Hepatocyte (in vitro differentiated cells): ENCODE measurements at places on chromosomes 6 and 20.

DNA sequence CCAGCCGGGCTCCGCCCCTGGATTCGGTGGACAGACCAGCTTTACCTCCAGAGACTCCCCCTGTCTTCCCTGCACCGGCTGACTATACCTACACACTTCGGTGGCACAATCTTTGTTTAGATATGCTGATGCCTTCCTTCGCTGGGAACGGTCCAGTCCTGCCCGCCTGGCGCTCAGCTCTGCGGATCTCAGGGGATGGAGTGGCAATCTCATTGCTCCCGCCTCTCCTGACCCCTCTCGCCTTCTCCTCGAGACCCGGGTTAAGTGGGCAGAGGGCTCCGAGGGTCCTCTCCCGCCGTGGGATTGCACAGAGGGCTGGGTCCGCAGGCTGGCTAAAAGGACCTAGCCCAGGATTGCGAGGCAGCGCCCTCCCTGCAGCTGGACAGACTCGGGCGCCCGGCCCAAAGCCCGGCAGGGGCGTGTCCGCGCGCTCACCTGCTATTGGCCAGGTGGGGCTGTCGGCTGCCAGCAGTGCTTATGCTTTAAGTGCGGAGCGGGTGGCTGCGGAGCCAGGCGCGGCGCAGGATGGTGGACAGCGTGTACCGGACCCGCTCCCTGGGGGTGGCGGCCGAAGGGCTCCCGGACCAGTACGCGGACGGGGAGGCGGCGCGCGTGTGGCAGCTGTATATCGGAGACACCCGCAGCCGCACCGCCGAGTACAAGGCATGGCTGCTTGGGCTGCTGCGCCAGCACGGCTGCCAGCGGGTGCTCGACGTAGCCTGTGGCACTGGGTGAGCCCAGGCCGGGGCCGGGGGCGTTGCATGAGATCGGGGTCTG lies at the start of gene GNMT:
TSS of gene GNMT (plus strand) at position 512 of the 777 bp plus-strand sequence. CDS start at position 526, 14 bp downstream.
- H3K27me3 ChIP-seq, result no peaks in the 10 kb centered on the region
- peaks cover 14% of the 10 kb centered on the region for H3K4me1 ChIP-seq
- DNase-seq, result peak; percentile 77
- no peak within 1 kb of the TSS for H3K27ac ChIP-seq

- H3K27ac ChIP-seq, result no peak overlapping the region
- no peaks in the 10 kb centered on the region for H3K27me3 ChIP-seq
- no peak for DNase-seq
- no peaks in the 10 kb centered on the region for H3K36me3 ChIP-seq
- H3K4me1 ChIP-seq, result peaks cover 3% of the 10 kb centered on the region
- H3K4me3 ChIP-seq, result no peak overlapping the region
These were observed 160.9 kb downstream of the ZMYND8 start for GRCh38 chr20:47195573-47195972.

DNA sequence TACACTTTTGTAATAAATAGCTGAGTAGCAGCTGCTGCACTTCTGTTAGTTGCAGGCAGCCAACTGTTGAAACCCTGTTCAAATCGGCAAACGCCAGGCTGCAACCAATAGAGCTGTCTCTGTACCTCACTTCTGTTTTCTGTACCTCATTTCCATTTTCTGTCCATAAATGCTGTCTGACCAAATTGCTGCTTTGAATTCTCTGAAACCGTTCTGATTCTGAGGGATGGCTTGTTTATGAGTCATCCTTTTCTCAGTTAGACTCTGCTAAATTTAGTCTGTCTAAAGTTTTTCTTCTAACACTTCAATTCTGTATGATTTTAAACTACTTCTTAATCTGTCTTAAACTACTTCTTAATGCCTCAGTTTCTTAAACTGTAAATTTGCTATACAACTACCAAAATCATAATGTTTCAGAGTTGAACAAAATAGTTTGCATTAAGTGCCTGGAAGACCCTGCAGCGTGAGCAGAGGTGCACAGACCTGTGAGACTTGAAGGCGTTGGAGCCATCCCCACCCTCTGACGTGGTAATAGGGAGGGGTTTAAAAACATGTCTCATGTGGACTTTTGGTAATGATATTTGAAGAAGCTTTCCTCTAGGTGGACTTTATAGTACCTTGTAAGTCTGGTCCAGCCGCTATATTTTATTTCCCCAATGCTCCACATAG lies 9.6 kb downstream of the BTNL2 start:
- peak overlapping the region; percentile 11 for H3K27ac ChIP-seq
- H3K4me1 ChIP-seq, result no peaks in the 10 kb centered on the region
- H3K4me3 ChIP-seq, result no peak overlapping the region

DNA sequence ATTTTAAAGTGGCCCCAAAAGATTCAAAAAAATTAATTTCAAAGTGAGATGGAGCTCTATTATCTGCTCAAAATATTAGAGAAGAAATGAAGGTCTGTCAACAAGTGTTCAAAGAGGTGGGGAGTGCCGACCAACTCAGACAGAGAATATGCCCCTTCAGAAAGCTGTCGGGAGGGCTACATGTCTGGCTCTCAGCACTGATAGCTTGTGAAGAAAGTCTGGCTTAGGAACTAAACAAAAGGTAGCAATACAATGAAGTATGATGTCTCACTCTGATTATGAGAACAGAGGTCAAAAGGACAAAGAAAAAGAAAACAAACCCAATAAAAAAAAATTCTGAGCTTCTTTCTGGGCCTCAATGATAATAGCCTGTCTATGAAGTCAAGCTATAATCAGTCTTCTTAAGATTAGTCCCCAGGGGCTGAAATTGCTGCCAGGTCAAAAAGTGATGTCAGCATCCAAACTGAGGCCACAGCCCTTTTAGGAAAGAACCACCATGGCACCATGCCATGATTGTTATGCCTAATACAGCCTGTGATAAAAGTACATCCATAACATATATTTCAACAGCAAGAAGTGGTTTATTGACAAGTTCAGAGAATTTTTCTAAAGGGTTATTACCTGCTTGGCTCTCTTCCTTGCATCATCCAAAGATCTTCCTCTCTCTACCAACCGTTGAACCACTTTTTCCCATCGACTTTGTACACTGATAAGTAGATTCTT lies 150.9 kb downstream of the DST start:
- no peaks in the 10 kb centered on the region for H3K27me3 ChIP-seq
- no peaks in the 10 kb centered on the region for H3K36me3 ChIP-seq
- H3K27ac ChIP-seq, result no peak overlapping the region
- DNase-seq, result no peak

DNA sequence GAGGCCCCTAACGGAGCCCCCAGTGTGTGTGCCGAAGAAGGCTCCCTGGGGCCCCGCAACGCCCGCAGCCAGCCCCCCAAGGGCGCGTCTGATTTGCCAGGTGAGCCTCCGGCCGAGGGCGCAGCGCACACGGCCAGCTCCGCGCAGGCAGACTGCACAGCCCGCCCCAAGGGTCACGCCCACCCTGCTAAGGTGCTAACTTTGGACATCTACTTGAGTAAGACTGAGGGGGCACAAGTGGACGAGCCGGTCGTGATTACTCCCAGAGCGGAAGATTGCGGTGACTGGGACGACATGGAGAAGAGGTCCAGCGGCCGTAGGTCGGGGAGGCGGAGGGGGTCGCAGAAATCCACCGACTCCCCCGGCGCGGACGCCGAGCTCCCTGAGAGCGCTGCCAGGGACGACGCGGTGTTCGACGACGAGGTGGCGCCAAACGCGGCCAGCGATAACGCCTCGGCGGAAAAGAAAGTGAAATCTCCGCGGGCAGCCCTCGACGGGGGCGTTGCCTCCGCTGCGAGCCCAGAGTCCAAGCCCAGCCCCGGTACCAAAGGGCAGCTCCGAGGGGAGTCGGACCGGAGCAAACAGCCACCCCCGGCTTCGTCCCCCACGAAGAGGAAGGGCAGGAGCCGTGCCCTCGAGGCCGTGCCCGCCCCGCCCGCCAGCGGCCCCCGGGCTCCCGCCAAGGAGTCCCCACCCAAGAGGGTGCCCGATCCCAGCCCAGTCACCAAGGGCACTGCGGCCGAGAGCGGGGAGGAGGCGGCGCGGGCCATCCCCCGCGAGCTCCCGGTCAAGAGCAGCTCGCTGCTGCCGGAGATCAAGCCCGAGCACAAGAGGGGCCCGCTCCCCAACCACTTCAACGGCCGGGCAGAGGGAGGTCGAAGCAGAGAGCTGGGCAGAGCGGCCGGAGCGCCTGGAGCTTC lies 117.0 kb downstream of the RTN4IP1 start:
- peak; percentile 82 for DNase-seq
- peak overlapping the region; percentile 67 for H3K27ac ChIP-seq
- peaks cover 53% of the 10 kb centered on the region for H3K27me3 ChIP-seq
- H3K4me1 ChIP-seq, result peaks cover 22% of the 10 kb centered on the region
- H3K36me3 ChIP-seq, result no peaks in the 10 kb centered on the region
- H3K4me3 ChIP-seq, result peak overlapping the region; percentile 73

- H3K27ac ChIP-seq, result no peak overlapping the region
- no peak for DNase-seq
These were observed 364.5 kb upstream of the CITED2 start for GRCh38 chr6:139738801-139739455.

DNA sequence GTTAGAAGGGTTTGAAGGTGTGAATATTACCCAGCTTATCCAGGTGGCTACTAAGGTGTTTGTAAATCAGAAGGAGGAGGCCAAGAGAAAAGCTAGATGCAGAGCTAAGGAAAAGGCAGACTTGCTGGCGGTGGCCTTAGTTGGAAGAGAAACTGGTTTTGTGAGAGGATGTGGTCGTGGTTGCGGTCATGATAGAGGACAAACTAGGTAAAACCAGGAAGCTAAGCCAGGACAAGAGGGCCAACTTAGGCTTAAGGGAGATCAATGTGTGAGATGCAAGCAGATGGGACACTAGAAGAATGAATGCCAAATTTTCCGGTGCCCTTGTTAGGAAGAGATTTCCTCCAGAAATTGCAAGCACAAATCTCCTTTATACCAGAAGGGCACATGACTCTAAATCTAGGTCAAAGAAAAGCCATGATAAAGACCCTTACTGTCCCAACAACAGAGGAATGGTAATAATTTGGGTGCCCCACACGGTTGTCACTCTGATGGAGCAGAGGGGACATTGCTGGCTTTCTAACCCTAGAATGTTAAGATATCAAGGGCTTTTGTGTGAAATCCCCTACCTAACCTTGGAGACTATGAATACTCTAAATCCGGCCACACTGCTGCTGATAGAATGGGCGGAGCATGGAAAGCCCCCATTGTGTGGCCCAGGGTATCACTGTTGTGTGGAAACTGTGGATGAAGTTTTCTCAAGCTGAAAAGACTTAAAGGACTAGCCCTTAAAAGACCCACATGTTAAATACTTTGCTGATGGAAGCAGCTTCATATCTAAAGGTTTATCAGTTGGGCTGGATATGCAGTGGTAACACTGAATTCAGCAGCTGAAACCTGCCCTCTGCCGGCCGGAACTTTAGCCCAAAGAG lies 7.8 kb downstream of the IL22RA2 start:
- no peaks in the 10 kb centered on the region for H3K4me1 ChIP-seq
- no peak for DNase-seq
- H3K27ac ChIP-seq, result no peak overlapping the region
- no peaks in the 10 kb centered on the region for H3K27me3 ChIP-seq
- no peaks in the 10 kb centered on the region for H3K36me3 ChIP-seq

DNA sequence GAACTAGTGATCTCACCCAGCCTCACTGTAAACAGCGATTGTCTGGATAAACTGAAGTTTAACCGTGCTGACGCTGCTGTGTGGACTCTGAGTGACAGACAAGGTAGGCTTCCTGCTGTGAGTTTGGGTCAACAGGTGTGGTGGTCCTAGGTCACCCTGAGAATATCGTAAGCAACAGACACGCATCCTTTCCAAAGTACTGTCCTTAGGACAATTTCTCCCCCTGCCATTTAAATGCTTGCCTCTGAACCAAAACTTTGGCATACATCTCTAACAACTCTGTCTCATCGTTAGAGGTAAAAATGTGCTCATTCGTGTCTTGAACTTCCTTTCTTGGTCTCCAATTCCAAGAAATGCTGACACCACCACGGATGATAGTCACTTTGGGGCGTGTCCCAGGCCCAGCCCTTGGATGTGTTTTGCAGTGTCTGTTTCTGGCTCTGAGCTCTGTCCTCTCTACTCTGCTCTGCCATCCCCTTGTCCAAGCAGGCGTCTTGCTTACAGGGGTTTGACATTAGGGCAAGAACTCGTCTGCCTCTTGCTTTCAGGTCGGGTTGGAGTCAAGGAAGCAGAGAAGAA lies 95.5 kb downstream of the EYA2 start:
- H3K36me3 ChIP-seq, result no peaks in the 10 kb centered on the region
- H3K27me3 ChIP-seq, result no peaks in the 10 kb centered on the region

DNA sequence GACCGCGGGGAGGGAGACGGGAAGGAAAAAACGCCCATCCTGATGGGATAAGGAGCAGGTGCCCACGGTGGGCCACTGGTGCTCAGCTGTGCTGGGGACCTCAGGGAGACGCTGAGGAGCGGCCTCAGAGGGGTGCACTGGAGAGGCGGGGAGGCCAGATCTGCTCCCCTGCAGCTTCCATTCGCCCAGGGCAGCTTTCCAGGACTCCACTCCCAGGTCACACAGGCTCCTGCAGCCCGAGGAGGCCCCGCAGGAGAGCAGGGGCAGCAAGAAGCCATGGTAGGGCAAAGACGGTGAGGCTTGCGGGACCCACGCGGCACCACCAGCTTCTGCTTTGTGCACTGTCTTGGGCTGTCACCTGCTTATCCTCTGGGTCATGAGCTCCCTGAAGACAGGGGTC lies 82.5 kb upstream of the SULF2 start:
- H3K27ac ChIP-seq, result no peak overlapping the region
- DNase-seq, result no peak
- H3K27me3 ChIP-seq, result peaks cover 6% of the 10 kb centered on the region
- H3K4me3 ChIP-seq, result no peak overlapping the region
- H3K36me3 ChIP-seq, result no peaks in the 10 kb centered on the region
- H3K4me1 ChIP-seq, result no peaks in the 10 kb centered on the region

DNA sequence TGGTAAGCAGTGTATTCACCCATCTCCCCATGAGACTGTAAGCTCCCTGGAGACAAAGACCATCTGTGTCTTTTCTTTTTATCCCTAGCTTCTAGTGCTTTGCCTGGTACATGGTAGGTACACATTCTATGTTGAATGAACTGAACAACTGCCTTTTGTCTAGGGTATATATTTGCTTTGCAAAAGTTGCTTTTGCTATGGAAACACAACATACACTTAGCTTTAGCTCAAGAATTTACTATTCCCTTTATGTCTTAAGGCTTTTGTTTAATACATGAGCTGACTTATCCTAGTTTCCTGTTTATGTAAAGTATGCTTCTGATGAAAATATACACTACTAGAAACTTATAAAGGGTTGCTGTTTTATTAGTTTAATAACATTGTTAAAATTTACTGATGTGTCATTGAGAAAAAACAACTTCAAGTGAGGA lies 198.2 kb downstream of the PRL start:
- no peaks in the 10 kb centered on the region for H3K36me3 ChIP-seq
- no peaks in the 10 kb centered on the region for H3K27me3 ChIP-seq
- no peak for DNase-seq
- H3K27ac ChIP-seq, result no peak overlapping the region
- H3K4me3 ChIP-seq, result no peak overlapping the region
- peaks cover 5% of the 10 kb centered on the region for H3K4me1 ChIP-seq

GRCh38 chr6:3287976-3288707 lies 29.4 kb downstream of the PSMG4 start:
- H3K27ac ChIP-seq, result no peak overlapping the region
- no peaks in the 10 kb centered on the region for H3K4me1 ChIP-seq
- DNase-seq, result no peak
- no peaks in the 10 kb centered on the region for H3K36me3 ChIP-seq
- no peak overlapping the region for H3K4me3 ChIP-seq
